GM10248 (cell line): ENCODE measurements at places on chromosomes 5 and 9.
A peak's percentile ranks its signal among the peaks of the same experiment; 100 is the strongest.

DNA sequence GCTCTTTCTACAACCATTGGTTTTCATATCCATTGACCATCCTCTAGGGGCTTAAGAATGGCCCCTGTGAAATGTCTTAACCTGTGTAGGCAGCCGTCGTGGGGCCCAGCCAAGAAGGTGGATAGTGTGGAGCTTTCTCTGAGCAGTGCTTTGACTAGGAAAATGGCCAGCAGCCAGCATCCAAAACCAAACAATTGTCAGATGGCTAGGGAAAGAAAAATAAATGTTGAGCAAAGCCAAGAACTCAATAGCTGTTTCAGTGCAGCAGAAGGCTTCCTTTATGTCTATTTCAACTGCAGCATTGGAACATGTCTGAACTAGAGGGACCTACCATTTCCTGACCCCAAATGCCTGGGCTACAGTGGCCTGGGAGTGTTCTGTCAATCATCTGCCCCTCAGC, 374.9 kb downstream of the TLE4 start:
- no peak for DNase-seq

DNA sequence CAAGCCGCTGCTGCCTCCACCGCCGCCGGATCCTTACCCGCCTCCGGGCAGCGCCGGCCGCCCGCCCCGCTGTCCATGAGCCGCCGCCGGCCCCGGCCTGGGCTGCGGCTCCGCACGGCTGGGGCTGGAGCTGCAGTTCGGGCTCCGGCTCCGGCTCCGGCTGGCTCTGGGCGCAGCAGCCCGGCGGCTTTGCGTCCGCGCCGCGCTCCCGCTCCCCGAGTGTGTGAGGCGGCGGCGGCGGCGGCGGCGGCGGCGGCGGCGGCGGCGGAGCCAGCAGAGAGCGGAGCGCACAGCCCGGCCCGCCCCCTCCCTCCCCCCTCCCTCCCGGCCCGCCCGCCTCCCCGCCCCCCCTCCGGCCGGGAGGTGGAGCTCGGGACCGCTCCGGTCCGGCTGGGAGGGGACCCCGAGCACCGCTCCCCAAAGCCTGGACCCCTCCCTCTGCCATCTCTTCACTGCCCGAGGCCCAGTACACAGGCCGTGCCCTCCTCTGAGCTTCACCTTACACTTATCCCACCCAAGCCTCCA, at the start of gene PCDH1:
TSS of gene PCDH1 (minus strand) at position 225 of the 525 bp plus-strand sequence. CDS start at position 77, 148 bp downstream.
- no peak for DNase-seq

DNA sequence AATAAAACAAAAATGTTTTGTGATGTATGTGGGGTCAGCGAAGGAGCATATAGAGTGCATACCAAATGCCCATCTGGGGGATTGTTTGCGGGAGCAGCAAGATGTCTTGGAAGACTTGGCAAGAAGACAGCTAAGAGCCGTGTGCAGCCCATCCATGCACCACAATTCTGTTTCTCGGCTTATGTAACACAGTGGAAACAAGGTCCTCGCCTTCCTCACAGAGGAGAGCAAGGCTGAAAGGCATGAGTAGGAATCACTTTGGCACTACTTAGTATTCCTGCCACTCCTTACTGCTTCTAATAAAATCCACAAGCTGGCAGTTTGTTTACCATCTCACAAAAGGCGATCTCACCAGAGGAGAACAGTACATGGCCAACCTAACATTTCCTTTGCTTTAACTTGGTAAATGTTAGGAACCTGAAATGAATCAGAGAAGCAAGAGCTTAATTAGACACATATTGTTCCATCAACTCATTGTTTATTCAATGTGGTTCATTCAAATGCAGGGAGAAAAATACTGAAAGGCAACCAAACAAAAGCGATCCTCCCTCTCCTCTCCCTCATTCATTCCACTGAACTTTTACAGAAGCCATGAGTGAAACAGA, 648.1 kb downstream of the ACTL7B start:
- no peak for DNase-seq

- DNase-seq: no peak
Measured at GRCh38 chr5:51345106-51345505, 38.1 kb upstream of the ISL1 start.

- DNase-seq: peak; percentile 44
Measured at GRCh38 chr9:27485158-27485557, 38.9 kb upstream of the IFNK start.

- no peak for DNase-seq
Measured at GRCh38 chr5:32027093-32027716, 146.9 kb downstream of the GOLPH3 start.

- DNase-seq: no peak
Measured at GRCh38 chr9:27210588-27210987, 86.4 kb downstream of the EQTN start.

- DNase-seq: no peak
Measured at GRCh38 chr5:96083361-96083881, 121.8 kb upstream of the ELL2 start.

GRCh38 chr9:29691758-29692407, 2118.6 kb upstream of the C9orf72 start:
- peak; percentile 4 for DNase-seq

DNA sequence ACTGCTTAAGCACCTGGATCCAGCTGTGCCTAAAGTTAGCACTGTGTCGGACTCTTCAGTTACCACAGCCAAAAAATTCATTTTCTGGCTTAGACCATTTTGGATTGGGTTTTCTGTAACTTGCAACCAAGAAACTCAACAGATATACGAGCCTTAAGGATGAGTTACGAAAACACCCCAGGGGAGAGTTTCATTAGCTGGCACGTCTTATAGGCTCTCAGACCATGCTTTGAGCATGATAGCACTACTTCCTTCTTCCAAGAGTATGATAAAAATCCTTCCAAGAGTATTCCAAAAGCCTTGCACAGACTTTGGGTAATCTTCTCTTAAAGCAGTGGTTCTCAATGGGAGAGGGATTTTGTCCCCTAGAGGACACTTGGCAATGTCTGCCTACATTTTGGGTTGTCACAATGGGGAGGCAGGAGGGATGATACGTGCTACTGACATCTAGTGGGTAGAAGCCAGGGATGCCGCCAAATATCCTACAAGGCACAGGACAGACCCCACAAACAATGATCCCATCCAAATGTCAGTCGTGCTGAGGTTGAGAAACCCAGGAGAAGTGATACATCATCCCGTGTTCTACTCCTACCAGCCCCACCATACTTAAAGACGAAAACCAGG, 64.8 kb downstream of the SMIM23 start:
- no peak for DNase-seq

DNA sequence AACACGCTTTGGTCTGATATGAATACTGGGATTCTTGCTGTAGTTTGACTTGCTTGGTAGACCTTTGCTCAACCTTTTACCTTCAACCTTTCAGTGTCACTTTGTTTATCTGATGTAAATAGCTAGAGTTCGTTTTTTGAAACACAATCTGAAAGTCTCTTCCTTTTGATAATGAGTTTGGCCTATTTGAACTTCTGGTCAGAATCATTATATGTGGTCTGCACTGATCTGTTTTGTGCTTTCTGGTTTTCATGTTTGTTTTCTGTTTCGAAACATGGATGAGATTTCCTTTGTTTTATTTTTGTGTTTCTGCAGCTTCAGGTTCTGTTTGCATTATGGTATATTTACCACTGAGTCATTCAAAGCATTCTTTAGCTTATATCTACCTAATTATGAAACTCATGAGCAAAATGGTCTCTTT, 217.5 kb downstream of the GABBR2 start:
- DNase-seq: no peak

DNA sequence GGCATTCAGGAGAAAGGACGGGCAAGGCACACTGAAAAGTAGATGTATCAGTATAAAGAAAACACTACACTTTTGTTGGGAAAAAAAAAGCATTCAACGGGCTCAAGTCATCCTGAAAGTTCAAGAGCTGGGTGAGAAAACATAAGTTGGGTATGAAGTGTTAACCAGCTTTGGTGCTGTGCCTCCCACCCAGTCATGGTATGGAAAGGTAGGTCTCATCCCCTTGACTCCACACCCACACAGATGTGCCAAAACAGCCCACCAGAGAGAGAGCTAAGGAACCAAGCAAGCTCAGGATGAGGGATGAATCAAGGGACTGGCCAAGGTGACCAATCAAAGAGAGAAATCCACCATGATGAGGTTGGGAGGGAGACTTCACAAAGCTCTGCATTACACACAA, 54.7 kb downstream of the ESM1 start:
- DNase-seq: no peak

DNA sequence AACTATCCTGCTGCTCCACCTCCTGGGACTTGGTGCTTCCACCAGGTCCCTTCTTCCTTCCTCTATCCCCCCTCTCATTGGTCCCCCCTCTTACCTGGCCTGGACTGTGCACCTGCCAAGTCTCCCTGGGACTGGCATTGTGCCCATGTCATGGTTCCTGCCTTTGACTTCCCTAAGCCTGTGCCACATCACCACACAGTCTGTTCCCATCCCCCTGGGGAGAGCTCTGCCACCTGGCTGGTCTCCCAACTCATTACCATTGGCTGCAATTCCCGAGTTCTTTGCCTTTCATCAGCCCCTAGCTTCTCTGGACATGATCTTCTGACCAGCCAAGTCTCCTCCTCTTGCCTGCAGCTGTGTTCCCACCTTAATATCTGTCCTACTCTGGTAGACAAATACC, 180.3 kb downstream of the SREK1 start:
- DNase-seq: no peak

DNA sequence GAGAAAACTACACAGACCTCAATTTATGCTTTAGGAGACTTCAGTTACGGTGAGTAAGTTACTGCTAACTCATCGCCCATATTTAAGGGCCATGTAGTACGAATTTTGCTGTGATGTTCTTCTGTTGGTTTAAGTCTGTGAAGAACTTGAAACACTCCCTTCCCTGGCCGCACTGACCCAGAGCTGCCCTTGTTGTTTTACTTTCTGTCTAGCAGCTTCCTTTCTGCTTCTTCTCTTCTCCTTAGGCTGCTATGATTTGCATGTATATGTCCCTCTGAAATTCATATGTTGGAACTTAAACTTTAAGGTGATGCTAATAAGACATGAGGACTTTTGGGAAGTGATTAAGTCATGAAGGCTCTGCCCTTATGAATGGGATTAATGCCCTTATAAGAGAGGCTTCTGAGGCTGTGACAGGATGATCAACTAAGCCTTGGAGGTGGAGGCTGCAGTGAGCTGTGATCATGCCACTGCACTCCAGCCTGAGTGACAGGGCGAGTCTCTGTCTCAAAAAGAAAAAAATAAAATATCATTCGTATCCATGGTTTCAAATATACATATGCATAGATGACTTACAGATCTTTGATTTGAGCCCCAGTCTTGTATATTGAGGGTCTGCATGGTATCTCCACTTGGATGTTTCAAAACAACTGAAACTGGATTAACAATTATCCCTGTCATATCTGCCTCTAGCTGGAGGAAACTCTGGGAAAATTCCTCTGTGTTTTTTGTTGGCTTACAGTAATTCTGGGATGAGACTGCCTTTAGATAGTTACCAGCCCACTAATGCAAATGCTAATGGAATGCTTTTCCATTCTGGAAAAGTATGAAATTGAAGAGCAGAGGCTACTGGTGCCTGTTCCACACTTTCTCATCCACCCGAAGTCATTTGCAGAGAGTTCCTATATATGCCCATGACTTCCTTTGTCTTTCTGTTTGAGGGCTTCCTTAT, 263.4 kb upstream of the ACTBL2 start:
- no peak for DNase-seq

DNA sequence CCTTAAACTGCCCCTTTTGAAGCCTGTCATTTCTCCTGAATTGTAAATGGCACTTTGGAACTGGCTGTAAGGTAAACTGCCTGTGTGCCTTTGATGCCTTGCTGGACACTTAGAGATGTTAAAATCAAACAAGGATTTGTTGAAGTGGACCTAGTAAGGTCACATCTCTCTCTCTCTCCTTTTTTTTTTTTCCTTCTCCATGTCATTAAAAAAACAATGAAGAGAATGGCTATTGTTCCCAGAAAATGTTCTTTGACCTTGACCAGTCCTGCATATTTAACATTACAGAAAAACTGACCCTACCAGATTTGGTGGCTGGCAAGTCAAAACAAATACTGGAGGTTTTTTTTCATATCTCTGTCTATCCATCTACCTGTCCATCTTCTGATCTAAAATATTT, 2.9 kb upstream of the DAB2 start:
- DNase-seq: no peak

- DNase-seq: no peak
Measured at GRCh38 chr5:72368271-72368670, 48.1 kb downstream of the PTCD2 start.

GRCh38 chr5:67170767-67171166, 25.8 kb downstream of the CD180 start:
- no peak for DNase-seq

DNA sequence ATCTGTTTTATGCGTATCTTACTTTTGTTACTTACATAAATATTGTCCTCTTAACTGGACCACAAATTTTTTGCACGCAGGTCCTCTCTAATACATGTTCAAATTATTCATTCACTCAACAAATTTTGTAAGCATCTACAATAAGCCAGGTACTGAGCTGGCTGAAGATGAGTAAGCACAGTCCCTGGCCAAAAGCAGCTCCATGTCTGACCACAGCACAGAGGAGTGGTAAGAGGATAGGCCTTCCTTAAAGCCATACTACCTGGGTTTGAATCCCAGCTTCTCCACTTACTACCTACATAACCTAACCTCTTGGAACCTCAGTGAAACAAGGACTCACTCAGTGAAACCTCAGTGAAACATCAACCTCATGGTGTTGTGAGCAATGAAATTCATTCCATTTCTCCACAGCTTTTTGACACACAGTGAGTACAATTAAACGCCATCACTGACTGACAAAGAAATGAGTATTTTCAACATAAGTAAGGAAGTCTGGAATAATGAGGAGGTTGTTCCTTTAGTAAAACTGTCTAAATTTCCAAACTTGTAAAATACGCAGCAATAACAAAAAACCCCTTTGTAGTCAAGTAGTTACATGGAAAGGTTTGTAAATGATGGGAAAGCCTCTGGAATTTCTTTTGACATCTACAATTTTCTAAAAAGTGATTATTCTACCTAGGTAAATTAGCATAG, 15.0 kb downstream of the PTAR1 start:
- no peak for DNase-seq

GRCh38 chr5:13629218-13629617, 315.3 kb downstream of the DNAH5 start:
- DNase-seq: no peak

DNA sequence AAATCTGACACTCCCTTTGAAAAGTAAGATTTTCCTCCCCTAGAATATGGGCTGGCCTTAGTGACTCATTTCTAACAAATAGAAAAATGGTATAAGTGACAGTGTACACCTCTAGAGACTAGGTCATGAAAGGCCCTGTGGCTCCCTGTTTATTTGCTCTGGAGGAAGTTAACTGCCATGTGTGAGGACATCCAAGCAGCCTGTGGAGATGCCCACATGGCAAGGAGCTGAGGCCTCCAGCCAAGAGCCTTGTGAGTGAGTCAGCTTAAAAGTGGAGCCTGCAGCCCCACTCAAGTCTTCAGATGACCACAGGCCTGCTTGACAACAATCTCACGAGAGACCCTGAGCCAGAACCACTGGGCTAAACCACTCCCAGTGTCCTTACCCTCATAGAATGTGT, 128.1 kb upstream of the LHFPL2 start:
- no peak for DNase-seq
